Fibroblast of mammary gland (primary cell): ENCODE measurements at places on chromosomes 1 and 21.
A peak's percentile ranks its signal among the peaks of the same experiment; 100 is the strongest.

DNA sequence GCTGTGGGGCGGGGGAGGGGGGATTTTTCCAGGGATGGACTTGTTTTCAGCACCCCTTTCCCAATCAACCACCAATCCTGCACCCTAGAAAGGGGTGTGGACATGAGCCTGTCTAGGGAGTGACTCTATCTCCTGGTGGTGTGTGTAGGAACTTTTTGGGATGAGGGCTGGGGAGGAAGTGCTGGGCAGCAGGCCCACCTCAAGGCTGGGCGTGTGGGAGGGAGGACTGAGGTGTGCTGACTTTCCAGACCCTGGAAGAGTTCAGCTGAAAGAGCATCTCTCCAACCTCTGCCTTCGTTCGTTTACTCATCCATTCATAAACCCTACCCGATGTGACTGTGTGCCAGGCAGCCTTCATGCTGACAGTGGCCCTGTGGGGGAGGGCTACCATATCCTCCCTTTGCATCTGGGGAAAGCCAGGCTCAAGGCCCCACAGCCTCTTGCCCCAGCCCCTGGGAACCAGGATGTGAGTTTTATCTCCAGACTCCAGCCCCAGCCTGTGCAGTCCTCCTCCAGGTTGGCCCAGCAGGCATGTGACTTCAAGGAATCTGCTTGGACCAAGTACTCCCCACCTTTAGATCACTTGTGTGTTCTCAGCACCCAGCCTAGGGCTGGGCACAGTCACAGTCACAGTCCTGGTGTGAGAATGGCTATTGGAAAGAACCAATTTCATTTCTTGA is 6.7 kb downstream of the KNCN start:
- no peak for DNase-seq

- no peak for DNase-seq
These were observed 19.7 kb upstream of the RNU1-4 start for GRCh38 chr1:16720351-16721223.

- peak; percentile 11 for DNase-seq
These were observed 36.6 kb upstream of the LCE5A start for GRCh38 chr1:152473887-152474537.

DNA sequence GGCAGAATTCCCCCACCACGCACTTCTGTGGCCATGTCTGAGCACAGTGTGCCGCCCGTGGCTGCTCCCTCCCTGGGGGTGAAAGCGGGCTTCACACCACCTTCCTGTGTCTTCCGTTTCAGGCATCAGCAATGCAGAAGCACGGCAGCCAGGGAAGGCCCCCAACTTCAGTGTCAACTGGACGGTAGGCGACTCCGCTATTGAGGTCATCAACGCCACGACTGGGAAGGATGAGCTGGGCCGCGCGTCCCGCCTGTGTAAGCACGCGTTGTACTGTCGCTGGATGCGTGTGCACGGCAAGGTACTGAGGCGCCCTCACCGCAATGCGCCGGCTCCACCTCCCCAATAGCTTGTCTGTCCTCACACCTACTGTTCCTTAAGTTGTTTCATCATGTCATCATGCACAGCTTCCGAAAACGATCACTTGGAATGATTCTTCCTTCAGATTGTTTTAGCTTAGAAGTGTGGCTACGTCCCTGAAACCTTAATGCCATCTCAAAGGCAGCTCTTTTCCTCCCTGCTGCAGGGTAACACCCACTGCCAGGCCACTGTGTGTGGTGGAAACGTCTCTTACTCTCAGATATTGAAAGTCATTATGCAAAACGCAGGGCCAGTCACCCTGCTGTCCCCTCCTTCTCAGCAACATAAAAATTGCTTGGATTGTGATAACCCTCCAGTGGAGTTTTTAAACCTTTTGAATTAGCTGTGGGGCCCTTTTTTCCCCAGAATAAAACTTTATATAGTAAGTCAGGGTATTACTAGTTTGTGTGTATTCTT is 66.8 kb downstream of the POFUT2 start:
- no peak for DNase-seq

- no peak for DNase-seq
These were observed 37.3 kb downstream of the ATF3 start for GRCh38 chr1:212645546-212646543.
